Activated naive CD8-positive, alpha-beta T cell treated with anti-CD3 and anti-CD28 coated beads, Interleukin-2, amount 50 U/mL, for 24 hours (primary cell): ENCODE measurements at places on chromosomes 2 and 18.

DNA sequence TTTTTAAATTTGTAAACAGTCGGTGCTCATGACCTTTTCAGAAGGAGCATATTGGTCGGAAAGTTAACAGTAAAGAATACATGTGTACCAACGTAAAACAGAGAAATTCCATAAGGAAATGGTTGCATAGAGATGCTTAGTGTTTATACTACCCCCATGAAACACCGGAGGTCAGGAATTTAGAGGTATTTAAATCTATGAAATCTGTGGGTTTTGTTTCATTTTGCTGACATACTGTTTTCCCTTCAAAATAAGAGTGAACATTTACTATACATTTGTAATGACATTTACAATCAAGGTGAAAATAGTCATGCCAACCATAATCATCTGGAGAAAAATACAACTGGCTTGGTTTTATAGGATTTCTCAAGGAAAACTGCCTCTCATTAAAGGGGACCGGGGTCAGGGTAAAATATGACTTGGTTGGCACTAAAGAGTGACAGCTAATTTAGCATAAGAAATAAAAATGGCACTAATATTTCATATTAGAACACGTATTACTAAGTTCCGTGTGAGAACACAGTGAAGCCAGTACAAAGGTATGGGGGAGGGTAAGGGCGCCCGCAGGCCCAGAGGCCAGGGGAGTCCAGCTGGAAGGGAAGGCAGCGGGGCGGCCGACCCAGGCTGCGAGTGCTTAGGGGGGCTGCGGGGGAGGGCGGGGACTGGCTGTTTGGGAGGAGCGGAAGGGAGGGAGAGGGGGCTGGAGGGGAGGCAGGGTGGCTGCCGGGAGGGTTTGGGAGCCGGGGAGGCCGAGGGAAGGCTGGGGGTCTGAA is 1.1 kb upstream of the RNU4ATAC start:
- peaks cover 72% of the 10 kb centered on the region for H3K4me1 ChIP-seq
- peak overlapping the region; percentile 93 for H3K27ac ChIP-seq
- peaks cover 35% of the 10 kb centered on the region for H3K36me3 ChIP-seq
- H3K4me3 ChIP-seq, result peak overlapping the region; percentile 85
- no peak for DNase-seq
- no peaks in the 10 kb centered on the region for H3K27me3 ChIP-seq

- no peak overlapping the region for H3K4me3 ChIP-seq
- H3K36me3 ChIP-seq, result no peaks in the 10 kb centered on the region
- peaks cover 16% of the 10 kb centered on the region for H3K4me1 ChIP-seq
- peaks cover 34% of the 10 kb centered on the region for H3K27me3 ChIP-seq
- no peak for DNase-seq
These were observed 182.8 kb downstream of the NRP2 start for GRCh38 chr2:205865056-205865455.

DNA sequence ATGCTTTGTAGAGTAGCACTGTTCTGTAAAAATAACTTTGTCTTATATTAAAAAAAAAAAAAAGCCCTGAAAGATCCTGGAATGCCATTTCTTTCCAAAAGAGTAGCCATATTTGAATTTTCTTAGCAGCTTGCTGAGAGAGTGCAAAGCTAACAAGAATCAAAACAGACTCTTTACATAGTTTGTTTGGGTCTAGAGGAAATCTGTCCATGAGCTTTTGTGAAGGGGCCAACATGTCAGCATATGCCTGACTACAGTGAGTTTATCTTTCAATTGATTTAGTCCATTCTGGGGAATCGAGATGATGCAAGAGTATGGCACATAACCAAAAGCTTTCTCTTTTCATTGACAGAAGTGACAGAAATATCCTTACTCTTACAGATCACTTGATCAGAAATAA is 777.7 kb upstream of the ACVR2A start:
- no peak overlapping the region for H3K4me3 ChIP-seq
- peaks cover 5% of the 10 kb centered on the region for H3K4me1 ChIP-seq
- peaks cover 8% of the 10 kb centered on the region for H3K27me3 ChIP-seq
- no peaks in the 10 kb centered on the region for H3K36me3 ChIP-seq
- no peak for DNase-seq

DNA sequence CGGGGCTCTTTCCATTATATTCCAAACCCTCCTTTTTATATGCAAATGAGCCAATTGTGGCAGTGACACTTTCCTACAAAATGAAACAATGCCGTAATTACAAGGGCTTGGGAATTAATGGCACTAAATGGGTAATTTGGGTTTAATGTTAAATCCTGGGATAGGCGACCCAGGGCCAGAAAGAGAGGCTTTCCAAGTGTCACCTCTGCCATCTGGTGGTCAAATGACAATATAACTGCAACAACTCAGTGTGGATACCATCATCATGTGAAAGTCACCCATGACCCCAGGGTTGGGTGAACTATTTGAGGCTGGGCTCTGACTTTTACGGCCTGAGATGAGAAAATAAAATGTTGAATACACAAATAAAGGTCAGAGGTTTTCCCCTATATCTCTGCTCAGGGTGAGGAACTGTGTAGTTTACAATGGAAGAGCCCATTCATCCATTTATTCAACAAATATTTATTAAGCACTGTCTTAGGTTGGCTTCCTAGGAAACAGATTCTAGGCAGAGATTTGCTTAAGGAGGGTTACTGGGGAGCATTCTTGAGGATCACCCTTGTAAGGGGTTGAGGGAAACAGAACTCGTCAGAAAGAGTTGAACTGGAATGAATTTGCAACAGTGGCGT is 13.6 kb upstream of the THADA start:
- no peaks in the 10 kb centered on the region for H3K27me3 ChIP-seq
- H3K4me1 ChIP-seq, result peaks cover 5% of the 10 kb centered on the region
- H3K27ac ChIP-seq, result no peak overlapping the region
- H3K4me3 ChIP-seq, result no peak overlapping the region
- H3K36me3 ChIP-seq, result no peaks in the 10 kb centered on the region

DNA sequence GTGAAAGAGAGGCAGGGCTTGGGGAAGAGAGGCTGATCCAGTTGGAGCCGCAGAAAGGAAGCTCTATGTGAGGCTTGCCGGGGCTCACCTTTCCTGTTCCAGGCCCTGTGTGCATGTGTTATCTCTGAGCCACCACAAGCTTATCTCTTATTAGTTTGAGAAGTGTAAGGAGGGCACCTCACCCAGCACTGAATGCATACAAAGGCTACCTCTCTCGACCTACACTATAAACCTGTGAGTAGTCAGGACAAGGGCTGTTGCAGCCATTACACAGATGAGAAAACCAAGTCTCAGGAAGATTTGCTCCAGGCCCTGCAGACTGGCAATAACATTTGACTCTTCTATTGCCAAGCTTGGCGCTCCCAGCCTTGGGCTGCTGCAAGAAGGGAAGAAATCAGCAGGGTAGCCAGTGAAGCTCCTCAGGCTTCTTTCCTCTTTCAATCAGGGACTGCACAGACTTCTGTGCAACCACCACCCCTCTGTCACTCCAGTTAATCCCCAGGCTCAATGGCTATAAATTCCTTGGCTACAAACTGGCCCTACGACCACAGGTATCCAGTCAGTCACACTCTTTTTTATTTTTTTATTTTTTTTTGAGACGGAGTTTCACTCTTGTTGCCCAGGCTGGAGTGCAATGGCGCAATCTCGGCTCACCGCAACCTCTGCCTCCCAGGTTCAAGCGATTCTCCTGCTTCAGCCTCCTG is 73.8 kb downstream of the CLHC1 start:
- H3K4me1 ChIP-seq, result peaks cover 5% of the 10 kb centered on the region
- H3K4me3 ChIP-seq, result no peak overlapping the region
- DNase-seq, result no peak
- H3K36me3 ChIP-seq, result no peaks in the 10 kb centered on the region
- no peak overlapping the region for H3K27ac ChIP-seq

GRCh38 chr2:3211256-3212060 is 166.2 kb downstream of the EIPR1 start:
- H3K4me3 ChIP-seq, result no peak overlapping the region
- H3K27ac ChIP-seq, result no peak overlapping the region
- no peaks in the 10 kb centered on the region for H3K27me3 ChIP-seq
- no peak for DNase-seq

GRCh38 chr2:29108225-29108624 is 7.0 kb upstream of the CLIP4 start:
- no peak overlapping the region for H3K27ac ChIP-seq
- H3K27me3 ChIP-seq, result peaks cover 2% of the 10 kb centered on the region
- no peak overlapping the region for H3K4me3 ChIP-seq
- no peaks in the 10 kb centered on the region for H3K36me3 ChIP-seq
- H3K4me1 ChIP-seq, result peaks cover 12% of the 10 kb centered on the region
- DNase-seq, result no peak

DNA sequence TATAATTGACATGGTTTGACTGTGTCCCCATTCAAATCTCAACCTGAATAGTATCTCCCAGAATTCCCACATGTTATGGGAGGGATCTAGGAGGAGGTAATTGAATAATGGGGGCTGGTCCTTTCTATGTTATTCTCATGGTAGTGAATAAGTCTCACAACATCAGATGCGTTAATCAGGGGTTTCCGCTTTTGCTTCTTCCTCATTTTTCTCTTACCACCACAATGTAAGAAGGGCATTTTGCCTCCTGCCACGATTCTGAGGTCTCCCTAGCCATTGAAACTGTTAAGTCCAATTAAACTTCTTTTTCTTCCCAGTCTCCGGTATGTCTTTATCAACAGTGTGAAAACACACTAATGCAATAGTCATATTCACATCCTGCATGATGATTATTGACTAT is 1073.3 kb upstream of the CDH2 start:
- no peak for DNase-seq
- H3K4me3 ChIP-seq, result no peak overlapping the region
- H3K36me3 ChIP-seq, result no peaks in the 10 kb centered on the region
- no peaks in the 10 kb centered on the region for H3K4me1 ChIP-seq

DNA sequence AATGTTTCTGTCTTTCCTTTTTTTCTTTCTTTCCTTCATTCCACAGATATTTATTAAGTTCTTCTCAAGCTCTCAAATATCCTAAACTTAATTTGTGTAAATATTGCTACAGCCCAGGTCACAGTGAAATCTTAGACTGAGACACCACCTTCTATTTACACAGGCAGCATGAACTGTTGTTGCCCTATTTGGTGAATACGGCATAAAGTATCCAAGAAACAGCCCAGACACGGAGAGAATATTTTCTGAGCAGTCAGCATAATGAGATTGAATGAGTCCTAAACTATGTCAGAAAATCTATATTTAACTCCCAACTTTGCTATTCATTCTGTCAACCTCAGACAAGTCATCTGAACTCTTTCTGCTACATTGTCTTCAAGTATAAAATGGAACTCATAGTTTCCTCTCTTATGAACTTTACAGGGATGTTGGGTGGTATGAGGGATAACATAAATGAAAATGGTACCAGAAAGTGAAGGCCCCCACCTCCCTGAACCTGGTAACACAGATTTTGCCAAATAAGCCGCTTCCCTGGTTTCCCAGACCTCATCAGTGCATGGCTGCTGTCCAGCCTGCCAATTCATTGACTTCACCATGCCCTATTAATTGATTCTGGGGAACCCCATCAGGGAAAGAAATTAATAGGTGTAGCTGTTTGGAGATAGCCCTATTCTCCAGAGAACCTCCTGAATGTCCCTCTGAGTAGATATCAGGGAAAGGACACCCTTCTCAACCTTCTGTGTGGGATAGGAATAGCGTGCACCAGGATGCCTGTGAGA is 235.9 kb downstream of the SETBP1 start:
- H3K36me3 ChIP-seq, result no peaks in the 10 kb centered on the region
- no peak overlapping the region for H3K4me3 ChIP-seq
- H3K27ac ChIP-seq, result no peak overlapping the region
- H3K27me3 ChIP-seq, result peaks cover 6% of the 10 kb centered on the region
- peaks cover 7% of the 10 kb centered on the region for H3K4me1 ChIP-seq

DNA sequence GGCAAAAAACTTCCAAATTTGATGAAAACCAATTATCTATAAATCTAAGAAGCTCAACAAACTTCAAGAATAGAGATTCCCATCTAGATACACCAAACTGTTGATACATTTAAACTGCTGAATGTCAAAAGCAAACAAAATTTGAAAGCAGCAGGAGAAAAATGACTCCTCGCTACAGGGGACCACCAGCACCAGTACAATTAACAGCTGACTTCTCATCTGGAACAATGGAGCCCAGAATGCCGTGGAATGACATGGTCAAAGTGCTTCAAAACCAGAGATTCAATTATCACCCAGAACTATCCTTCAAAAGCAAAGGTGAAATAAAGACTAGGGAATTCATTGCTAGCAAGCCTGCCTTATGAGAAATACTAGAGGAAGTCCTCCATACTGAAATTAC is 11.6 kb downstream of the SRSF7 start:
- H3K4me1 ChIP-seq, result peaks cover 21% of the 10 kb centered on the region
- H3K27ac ChIP-seq, result peak overlapping the region; percentile 49
- no peaks in the 10 kb centered on the region for H3K27me3 ChIP-seq
- peaks cover 48% of the 10 kb centered on the region for H3K36me3 ChIP-seq

DNA sequence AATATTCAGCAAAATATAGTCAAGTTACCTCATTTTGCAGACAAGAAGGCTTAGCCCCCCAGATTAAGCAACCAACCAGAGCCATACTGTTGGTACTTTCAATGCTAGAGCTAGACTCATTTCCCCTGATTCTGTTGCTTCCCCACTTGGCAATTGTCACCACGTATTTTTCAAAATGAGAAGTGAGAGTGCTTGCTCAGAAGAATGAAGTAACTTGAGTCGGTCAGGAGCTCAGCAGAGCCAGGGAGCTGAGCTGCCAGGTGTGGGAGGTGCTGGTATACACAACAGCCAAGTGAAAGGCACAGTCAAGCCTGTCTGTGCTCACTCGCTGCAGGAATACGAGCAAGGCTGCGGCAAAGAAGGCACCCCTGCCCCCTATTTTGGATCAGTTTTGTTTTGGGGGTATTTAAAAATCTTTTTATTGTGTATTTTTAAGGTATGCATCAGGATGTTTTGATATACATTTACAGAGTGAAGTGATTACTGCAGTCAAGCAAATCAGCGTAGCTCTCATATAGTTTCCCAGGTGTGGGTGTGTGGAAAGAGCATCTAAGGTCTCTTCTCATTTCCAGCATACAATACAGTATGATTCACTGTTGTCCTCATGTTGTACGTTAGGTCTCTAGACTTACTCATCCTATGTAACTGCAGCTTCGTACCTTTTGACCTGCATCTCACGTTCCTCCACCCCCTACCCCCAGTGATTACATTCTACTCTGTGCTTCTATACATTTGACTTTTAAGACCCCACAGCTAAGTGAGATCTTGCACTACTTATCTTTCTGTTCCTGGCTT is 62.4 kb downstream of the MRPS9 start:
- no peaks in the 10 kb centered on the region for H3K4me1 ChIP-seq
- DNase-seq, result no peak
- peaks cover 27% of the 10 kb centered on the region for H3K36me3 ChIP-seq
- no peak overlapping the region for H3K27ac ChIP-seq
- H3K27me3 ChIP-seq, result no peaks in the 10 kb centered on the region
- no peak overlapping the region for H3K4me3 ChIP-seq

DNA sequence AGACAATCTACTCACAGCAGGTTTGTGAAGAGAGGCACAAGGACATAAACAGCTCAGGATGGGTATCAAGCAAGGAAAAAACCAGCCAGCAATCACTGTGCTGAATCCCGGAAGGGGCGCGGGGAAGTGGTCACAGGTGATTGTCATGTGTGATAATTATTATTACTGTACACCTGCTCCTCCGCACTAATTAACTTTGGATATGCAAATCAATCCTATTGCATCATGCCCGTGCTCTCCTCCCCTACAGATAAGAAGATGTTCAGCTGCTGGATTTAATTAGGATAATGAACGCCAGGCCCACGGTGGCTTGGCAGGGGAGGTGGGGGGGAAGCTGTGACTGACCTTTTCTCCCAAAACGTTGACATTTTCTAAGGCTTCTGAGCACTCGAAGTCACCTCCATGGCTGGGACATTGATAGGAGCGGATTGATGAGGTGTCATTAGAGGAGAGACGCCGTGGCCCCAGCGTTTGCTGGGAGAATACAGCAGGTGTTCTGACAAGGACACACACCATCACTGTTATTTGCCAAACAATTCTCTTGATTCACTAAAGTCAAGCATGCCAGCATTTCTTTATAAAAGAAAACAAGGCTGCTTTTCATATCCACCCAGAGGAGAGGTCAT is 160.3 kb upstream of the VRK2 start:
- H3K27ac ChIP-seq, result no peak overlapping the region
- H3K4me3 ChIP-seq, result no peak overlapping the region
- no peaks in the 10 kb centered on the region for H3K27me3 ChIP-seq
- H3K36me3 ChIP-seq, result no peaks in the 10 kb centered on the region
- H3K4me1 ChIP-seq, result peaks cover 10% of the 10 kb centered on the region
